ENCODE measurements at places on chromosomes 16 and 17.

DNA sequence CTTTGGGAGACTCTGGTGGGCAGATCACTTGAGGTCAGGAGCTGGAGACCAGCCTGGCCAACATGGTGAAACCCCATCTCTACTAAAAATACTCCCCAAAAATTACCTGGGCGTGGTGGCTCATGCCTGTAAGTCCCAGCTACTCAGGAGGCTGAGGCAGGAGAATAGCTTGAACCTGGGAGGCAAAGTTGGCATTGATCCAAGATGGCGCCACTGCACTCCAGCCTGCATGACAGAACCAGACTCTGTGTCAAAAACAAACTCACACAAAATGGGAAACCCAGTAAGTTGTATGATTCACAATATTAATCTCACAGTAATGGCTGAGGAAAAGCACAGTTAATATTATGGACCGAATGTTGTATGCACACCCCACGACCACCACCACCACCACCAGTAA, 24.3 kb downstream of the WSB1 start:
- DNase-seq, result no peak

DNA sequence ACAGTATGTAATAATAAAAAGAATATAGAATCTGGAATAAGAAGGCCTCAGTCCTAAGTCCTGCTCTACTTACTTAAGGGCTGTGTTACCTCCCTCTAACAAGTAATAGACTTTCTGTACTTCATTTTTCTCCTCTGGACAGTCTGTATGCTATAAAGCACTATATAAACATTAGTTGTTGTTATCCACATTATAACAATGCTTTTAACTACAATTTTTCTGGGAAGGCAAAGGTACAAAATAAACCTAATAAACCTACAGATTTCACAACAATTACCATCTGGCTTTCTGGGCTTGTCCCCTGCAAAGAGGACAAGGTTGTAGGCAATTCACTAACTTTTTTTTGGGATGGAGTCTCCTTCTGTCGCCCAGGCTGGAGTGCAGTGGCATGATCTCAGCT, 32.7 kb downstream of the RFFL start:
- no peak for DNase-seq

- no peak for DNase-seq
These were observed 7.0 kb upstream of the METTL22 start for GRCh38 chr16:8614435-8615029.

DNA sequence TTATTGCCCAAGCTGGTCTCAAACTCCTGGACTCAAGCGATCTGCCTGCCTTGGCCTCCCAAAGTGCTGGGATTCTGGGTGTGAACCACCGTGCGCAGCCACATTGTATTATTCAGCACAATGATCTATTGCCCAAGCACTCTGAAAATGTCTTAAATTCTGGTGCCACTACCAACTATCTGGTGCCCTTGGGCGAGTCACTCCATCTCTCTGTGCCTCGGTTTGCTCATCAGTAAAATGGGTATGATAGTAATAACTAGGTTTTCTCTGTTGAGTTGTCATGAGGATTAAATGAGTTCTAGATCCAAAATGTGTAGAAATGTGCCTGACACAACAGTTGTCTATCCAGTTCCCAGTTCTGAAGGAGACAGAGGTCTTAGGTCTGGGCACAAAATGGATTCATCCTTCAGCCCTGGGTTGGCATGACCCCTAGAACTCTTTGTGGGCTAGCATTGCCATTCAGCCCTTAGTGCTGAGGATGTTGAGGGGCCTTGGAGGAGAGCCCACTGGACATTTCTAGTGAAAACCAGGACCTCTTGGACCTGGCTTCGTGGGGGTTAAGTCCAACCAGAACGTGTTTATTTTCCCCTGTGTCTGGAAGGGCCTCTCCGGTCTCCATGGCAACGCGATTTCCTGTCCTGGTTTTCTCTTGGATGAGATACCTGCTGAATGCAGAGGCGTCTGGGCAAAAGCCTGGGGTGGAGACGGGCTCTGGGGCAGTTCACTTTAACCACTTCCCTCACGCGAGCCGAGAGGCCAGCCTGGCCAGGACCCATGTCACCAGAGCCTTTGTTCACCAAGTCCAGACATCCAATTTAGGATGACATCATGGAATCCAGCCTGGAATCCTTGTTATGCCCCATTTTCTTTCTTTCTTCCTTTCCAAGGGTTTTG, 43.7 kb upstream of the TNRC6A start:
- peak; percentile 79 for DNase-seq

- peak; percentile 35 for DNase-seq
These were observed 172.9 kb downstream of the STX8 start for GRCh38 chr17:9402590-9403199.

Data from fibroblast of skin of back (primary cell).